ENCODE measurements at places on chromosomes 12 and 14. TPM values are rescaled to one million over a fixed set of nuclear protein-coding genes. Genes with fewer than 3 reads are reported as not detected.

DNA sequence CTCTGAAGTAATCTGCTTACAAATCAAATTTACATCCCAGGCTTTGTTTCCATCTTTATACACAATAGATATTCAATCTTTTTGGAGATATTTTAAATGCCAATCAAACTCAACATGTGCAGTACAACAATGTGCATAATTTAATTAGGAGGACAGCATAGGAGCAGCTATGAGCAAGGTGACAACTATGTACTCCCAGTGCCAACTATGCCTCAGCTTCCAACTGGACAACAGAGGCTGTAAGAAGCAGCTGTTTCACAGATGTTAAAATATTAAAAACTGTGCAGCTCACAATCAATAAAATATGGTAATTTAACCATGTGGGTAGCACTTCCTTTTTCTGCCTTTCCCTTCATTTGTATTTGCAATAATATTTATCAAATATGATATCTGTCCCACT is 99.9 kb downstream of the ST8SIA1 start:
- DNase-seq: no peak
- no peak overlapping the region for H3K4me3 ChIP-seq
- no peak overlapping the region for H3K27ac ChIP-seq
- H3K36me3 ChIP-seq: no peaks in the 10 kb centered on the region

The CLECL1 gene
- 0.28 TPM for total RNA-seq

The KRT75 gene
- total RNA-seq: 0.06 TPM

DNA sequence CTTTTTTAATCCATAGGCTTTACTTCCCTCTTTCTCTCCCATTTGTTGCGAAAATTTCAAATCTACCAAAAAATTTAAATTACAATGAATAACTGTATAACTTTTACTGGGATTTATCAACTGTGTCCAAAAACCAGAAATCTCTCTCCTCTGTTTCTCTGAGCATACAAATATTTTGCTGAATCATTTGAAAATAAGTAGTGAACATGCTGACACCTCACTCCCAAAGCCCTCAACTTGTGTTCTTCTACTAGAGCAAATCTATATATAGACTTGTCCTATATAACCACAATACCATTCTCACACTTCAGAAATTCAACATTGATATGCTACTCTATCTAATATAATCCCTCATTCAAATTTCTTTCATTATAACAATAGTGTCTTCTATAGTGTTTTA is 53.1 kb downstream of the SLCO1C1 start:
- H3K27me3 ChIP-seq: no peaks in the 10 kb centered on the region
- no peak for DNase-seq
- no peak overlapping the region for H3K4me3 ChIP-seq
- no peaks in the 10 kb centered on the region for H3K4me1 ChIP-seq
- no peaks in the 10 kb centered on the region for H3K36me3 ChIP-seq

The PTPN6 gene
- total RNA-seq: 9.3 TPM

GRCh38 chr12:26691234-26691970 is 141.6 kb downstream of the ITPR2 start:
- H3K27me3 ChIP-seq: no peaks in the 10 kb centered on the region
- H3K4me3 ChIP-seq: no peak overlapping the region
- peak overlapping the region; percentile 58 for H3K27ac ChIP-seq
- H3K36me3 ChIP-seq: no peaks in the 10 kb centered on the region

DNA sequence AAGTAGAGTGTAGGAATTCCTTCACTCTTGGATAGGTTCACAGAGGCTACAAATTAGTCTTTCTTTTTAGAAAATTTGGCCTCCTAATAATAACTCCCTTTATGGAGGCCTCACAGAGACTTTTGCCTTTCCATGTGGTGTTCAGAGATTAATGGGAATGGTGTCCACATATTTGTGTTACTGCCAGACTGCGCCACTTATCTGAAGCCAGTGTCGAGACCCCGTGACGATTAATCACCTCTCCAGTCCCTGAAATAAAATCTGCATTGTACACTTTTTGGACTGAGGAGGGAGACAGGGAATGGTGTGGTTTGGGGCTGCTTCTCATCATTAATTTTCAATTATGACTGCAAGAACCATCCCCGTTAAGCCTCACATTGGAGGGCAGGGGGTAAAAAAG is 980.5 kb downstream of the FLRT2 start:
- H3K4me3 ChIP-seq: no peak overlapping the region
- H3K27me3 ChIP-seq: no peaks in the 10 kb centered on the region
- H3K4me1 ChIP-seq: no peaks in the 10 kb centered on the region
- H3K27ac ChIP-seq: peak overlapping the region; percentile 16
- H3K36me3 ChIP-seq: no peaks in the 10 kb centered on the region

DNA sequence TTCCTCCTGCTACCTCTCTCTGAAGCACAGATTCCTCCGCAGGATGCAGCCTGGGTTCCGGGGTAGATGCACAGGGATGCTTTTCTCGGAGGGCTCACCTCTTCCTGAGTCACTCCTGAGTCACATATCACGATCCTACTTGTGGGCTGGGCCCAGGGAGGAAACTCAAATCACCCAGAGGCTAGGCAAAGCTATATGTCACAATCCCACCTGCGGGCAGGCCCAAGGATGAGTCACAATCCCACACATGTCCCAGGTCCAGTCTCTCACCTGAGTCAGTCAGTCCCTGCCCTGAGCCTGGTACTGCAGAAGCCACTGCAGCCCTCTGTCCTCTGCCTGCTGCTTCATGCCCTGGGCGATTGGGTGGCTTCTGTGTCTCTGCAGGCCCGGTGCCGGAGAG is 149.0 kb upstream of the GSC start:
- H3K27me3 ChIP-seq: no peaks in the 10 kb centered on the region
- no peaks in the 10 kb centered on the region for H3K36me3 ChIP-seq
- no peak overlapping the region for H3K4me3 ChIP-seq
- H3K27ac ChIP-seq: no peak overlapping the region

GRCh38 chr14:104865631-104866441 is 768 bp downstream of the CEP170B start:
- H3K27me3 ChIP-seq: peaks cover 17% of the 10 kb centered on the region
- H3K36me3 ChIP-seq: peaks cover 44% of the 10 kb centered on the region
- H3K4me3 ChIP-seq: peak overlapping the region; percentile 52
- H3K27ac ChIP-seq: no peak overlapping the region
- H3K4me1 ChIP-seq: peaks cover 30% of the 10 kb centered on the region

- no peaks in the 10 kb centered on the region for H3K27me3 ChIP-seq
- no peak overlapping the region for H3K27ac ChIP-seq
- H3K36me3 ChIP-seq: peaks cover 12% of the 10 kb centered on the region
- no peak for DNase-seq
- no peak overlapping the region for H3K4me3 ChIP-seq
Measured at GRCh38 chr12:123106640-123107359, 44.1 kb downstream of the PITPNM2 start.

The AREL1 gene
- total RNA-seq: 35.6 TPM

DNA sequence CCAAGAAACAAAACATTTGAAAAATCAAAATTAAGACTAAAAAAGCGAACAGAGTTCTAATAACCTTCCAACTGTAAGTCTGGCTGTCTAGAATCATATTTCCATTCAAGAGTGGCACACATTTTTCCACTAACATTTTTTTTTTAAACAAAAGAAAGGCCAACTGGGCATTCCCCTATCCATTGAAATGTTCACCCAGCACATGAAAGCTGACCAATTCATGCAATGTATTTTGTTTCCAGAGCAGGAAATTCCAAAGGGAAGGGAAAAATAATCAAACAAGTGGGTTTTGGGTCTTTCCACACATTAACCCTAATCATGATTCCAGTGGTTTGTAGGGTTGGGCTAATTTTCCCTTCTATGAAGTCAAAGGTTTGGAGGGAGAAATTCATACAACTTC is 206.5 kb downstream of the CALM1 start:
- peaks cover 5% of the 10 kb centered on the region for H3K36me3 ChIP-seq
- H3K4me3 ChIP-seq: no peak overlapping the region
- H3K4me1 ChIP-seq: peaks cover 9% of the 10 kb centered on the region
- H3K27ac ChIP-seq: no peak overlapping the region
- DNase-seq: no peak

GRCh38 chr14:55946231-55946630 is 172.0 kb upstream of the PELI2 start:
- H3K27ac ChIP-seq: no peak overlapping the region
- H3K27me3 ChIP-seq: no peaks in the 10 kb centered on the region
- H3K4me1 ChIP-seq: peaks cover 3% of the 10 kb centered on the region
- H3K4me3 ChIP-seq: no peak overlapping the region
- no peak for DNase-seq
- H3K36me3 ChIP-seq: no peaks in the 10 kb centered on the region

- H3K4me1 ChIP-seq: no peaks in the 10 kb centered on the region
- H3K27me3 ChIP-seq: no peaks in the 10 kb centered on the region
- DNase-seq: no peak
- H3K36me3 ChIP-seq: no peaks in the 10 kb centered on the region
Measured at GRCh38 chr12:65324056-65324455, 45.6 kb downstream of the MSRB3 start.

The MARS1 gene
- total RNA-seq: 115 TPM

DNA sequence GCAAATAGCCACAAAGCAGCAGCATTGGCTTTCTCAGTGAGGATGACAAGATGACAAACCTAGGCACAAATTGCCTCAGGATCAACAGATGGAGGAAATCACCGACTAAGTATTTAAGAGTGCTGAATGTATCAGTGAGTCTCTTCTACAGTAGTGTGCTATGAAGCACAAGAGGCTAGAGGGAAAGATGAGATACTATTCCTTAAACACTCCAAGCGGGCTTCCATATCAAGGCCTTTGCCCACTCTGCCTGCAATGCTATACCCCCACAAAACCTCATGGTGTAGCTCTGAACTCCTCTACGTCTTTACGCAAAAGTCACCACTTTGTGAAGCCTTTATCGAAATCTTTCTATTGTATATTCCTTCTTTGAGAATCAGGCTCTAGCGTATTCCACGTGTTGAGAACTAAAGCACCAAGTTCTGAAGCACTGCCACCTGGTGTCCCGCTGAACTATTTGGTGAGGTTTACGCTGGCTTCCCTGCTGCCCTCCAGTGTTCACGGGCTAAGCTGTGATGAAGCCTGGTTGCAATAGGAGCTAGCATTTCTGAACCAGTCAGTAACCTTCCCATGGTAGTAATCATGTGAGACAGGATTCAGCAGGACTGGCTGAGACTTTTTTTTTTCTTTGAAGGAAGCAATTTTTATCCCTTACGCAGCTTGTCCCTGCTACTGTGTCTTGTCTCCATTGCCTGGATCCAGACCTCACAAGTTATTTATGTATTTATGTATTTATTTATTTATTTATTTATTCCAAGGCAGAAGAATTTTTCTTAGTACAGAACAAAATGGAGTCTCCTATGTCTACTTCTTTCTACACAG is 426.5 kb upstream of the OR4E1 start:
- no peaks in the 10 kb centered on the region for H3K4me1 ChIP-seq
- no peaks in the 10 kb centered on the region for H3K36me3 ChIP-seq
- H3K27me3 ChIP-seq: no peaks in the 10 kb centered on the region
- peak; percentile 93 for DNase-seq

DNA sequence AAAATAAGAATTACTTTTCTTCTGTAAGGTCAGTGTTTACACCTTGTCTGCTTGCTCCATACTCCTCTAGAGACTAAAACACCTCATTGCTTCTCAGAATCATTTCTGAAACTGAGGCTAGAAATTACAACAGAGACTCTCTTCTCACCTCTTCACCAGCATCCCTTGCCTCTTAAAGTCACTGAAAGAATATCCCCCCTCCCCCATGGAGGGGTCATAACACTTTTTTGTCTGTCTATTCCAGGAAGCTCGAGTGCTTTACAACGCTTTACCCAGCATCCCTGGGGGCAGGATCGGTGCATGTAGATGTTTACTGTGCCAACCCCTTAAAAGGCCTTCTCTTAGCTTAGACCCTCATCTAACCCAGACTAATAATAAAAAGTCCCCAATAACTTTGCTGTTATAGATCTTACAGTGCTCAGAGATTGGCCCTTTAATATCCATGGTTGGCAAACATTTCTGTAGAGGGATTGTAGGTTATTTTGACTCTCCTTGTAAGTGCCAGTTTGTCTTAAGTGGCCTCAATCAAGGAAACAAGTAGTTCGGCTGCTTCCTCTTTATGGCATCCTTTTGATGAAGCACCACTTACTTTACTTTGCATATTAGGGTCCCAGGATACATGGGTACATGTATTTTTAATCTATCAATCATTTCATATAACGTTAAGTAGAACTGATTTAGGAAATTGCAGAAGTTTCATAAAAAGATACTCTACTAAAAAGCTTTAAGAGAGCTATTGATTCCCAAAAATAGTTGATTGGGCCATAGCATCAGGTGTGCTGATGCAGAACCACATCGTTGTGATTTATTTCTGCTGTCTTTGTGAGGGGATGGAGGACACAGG is 29.3 kb downstream of the PRKCH start:
- DNase-seq: no peak
- H3K27ac ChIP-seq: no peak overlapping the region

- H3K27me3 ChIP-seq: no peaks in the 10 kb centered on the region
- H3K36me3 ChIP-seq: no peaks in the 10 kb centered on the region
- H3K4me3 ChIP-seq: no peak overlapping the region
- DNase-seq: no peak
- peaks cover 9% of the 10 kb centered on the region for H3K4me1 ChIP-seq
Measured at GRCh38 chr14:101113108-101113612, 209.6 kb upstream of the RTL1 start.

- DNase-seq: no peak
- H3K4me1 ChIP-seq: no peaks in the 10 kb centered on the region
- no peaks in the 10 kb centered on the region for H3K27me3 ChIP-seq
- no peaks in the 10 kb centered on the region for H3K36me3 ChIP-seq
Measured at GRCh38 chr14:96011607-96012006, 27.6 kb upstream of the C14orf132 start.

- H3K4me1 ChIP-seq: no peaks in the 10 kb centered on the region
- DNase-seq: no peak
- no peak overlapping the region for H3K27ac ChIP-seq
- H3K36me3 ChIP-seq: peaks cover 47% of the 10 kb centered on the region
Measured at GRCh38 chr12:131720921-131721320, 10.0 kb downstream of the SFSWAP start.

GRCh38 chr12:27619308-27619707 is 76.9 kb upstream of the REP15 start:
- H3K4me1 ChIP-seq: no peaks in the 10 kb centered on the region
- no peaks in the 10 kb centered on the region for H3K36me3 ChIP-seq
- DNase-seq: no peak
- H3K27ac ChIP-seq: no peak overlapping the region
- H3K27me3 ChIP-seq: no peaks in the 10 kb centered on the region

DNA sequence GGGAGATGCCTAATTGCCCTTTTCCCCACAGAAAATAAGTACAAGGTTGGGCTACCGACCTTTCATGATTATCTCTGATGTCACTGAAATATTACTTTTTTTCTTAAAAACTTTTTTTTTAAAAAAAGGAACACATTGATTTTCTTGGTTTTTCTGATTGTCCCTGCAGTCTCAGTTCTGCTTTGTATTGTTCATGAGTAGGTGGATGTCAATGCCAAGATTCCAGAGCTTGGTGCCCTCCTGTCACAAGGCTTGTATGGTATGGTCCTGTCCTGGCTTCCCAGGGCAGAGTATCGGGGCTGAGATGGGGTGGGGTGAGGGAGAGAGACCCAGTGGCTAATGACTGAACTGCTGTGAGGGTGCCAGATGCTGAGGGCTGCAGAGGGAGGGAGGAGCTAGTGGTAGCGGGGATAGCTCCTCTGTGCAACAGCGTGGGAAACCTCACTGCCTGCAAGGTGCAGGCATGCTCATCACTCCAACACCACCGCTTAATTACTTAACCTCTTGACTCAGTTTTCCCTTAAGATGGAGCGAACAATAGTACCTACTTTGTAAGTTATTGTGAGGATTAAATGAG is 4.4 kb upstream of the CTDSP2 start:
- no peaks in the 10 kb centered on the region for H3K36me3 ChIP-seq
- no peak overlapping the region for H3K4me3 ChIP-seq
- peaks cover 33% of the 10 kb centered on the region for H3K4me1 ChIP-seq
